ENCODE measurements at places on chromosomes 5 and 9.

GRCh38 chr9:93434056-93434455 is 17.4 kb upstream of the FAM120A start:
- no peak for DNase-seq

- DNase-seq: no peak
Measured at GRCh38 chr5:135761746-135762145, 72.7 kb upstream of the SLC25A48 start.

GRCh38 chr5:137592317-137592716 is 93.2 kb upstream of the SPOCK1 start:
- no peak for DNase-seq

GRCh38 chr9:132004323-132004722 is 75.3 kb downstream of the MED27 start:
- no peak for DNase-seq

DNA sequence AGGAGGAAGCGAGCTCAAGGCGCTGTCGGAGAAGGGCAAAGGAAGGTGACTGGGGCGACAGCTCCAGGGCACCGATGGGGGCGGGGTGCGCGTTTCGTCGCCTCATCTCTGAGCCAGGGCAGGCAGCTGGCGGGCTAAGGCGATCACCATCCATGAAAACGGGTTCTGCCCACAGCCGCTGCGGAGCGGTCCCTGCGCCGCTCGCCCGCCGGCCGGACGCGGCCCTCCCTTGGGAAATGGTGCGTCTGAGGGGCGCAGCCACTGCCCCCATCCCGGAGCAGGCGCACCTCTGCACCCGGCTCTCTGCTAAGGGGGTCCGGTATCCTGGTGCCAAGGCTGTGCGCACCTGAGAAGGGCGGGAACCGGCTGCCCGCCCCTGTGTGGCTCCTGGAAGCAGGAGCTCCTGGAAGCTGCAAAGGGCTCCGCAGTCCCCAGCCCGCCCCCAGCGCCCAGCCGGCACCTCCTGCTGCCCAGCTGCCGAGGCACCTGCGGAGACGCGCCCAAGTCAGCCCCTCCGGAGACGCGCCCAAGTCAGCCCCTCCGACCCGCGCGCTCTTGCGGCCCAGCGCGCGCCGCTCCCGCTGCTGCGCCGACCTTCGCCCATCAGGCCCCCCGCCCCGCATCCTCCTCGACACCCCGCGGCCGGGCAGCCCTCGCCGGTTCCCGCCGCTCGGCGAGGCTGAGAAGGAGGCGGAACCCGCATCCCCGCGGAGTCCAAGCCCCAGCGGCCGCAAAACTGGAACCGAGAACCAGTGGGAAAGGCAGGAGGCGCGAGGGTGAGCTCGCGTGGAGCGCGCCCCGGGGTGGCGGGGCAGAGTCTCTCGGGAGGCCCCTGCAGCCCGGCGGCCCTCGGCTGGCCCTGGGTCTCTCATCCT is 757 bp downstream of the ANKRD34B start:
- no peak for DNase-seq

All from NCI-H2029 (cell line).